ENCODE measurements at places on chromosomes 6 and 20.

GRCh38 chr20:61520893-61521460 is 268.9 kb downstream of the CDH4 start:
- no peak for DNase-seq

GRCh38 chr6:129943637-129944271 is 74.6 kb upstream of the L3MBTL3 start:
- no peak for DNase-seq

DNA sequence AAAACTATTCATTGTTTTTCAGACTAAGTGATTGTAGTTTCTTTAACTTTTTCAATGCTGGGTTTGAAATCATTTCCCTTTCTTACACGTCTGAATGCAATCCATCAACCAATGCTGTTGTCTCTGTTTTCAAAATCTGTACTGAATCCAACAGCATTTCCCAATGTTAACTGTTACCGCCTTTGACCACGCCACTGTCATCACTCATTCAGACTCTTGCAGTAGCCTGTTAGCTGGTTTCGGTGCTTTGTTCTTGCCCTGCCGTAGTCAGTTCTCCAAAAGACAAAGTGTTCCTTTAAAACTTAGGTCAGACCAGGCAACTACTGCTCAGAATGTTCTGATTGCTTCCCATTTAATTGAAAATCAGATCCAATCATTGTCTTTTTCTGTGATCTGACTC is 131.3 kb downstream of the PLCB4 start:
- no peak for DNase-seq

- no peak for DNase-seq
These were observed 38.9 kb upstream of the SLC4A11 start for GRCh38 chr20:3277686-3278465.

GRCh38 chr6:148996815-148997214 is 250.0 kb downstream of the UST start:
- DNase-seq = no peak

GRCh38 chr6:56868687-56869086 is 86.2 kb upstream of the BEND6 start:
- no peak for DNase-seq

DNA sequence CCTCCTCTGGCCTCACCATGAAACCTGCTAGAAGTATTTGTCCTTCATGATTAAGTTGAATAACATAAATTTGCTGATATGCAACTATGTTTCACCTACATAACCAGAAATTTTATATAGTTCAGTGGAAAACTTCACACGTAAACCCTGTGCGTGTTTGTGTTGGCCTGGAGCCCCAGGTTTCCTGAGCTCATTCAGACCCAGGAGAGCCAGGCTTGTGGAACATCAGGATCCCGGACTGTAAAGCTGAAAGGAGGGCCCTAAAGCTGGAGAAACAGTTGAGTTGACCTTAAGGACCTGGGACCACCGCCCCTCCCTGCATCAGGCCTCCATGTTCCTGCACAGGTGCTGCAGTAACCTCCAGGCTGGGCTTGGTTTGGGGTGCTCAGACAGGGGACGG is 3.1 kb upstream of the SPATS1 start:
- no peak for DNase-seq

DNA sequence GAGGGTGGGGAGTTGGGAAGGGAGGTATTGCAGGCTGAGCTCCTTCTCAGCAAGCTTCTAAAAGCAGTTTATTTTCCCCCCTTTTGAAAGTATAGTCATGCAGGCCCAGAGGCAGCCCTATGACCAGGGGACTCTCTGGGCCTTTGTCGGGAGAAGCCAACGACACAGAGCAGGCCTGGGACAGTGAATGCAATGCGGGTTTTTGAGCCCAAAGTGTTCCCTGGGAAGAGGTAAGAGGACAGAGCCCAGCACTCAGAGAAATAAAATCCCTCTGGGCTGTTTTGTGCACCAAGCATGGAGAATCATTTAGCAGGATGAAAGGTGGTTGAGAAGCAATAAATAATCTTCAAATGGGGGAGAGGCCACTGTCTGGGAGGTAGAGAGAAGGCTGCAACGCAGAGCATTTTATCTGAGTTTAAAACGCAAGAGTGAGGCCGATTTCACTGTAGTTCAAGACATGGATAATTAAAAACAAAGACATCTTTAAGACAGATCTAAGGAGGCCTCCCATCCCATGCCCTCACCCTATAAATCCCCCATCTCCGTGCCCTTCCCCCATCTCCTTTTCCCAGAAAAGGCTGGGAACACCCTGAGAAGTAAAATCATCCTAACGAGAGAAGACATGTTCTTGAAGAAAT is 237.5 kb downstream of the CDC5L start:
- DNase-seq = no peak

- DNase-seq = no peak
These were observed 1361.8 kb upstream of the CITED2 start for GRCh38 chr6:140736231-140736630.

GRCh38 chr20:37804584-37805566 is 98.1 kb upstream of the VSTM2L start:
- DNase-seq = no peak

- DNase-seq = no peak
These were observed 84.2 kb downstream of the CEBPB start for GRCh38 chr20:50274570-50275430.

DNA sequence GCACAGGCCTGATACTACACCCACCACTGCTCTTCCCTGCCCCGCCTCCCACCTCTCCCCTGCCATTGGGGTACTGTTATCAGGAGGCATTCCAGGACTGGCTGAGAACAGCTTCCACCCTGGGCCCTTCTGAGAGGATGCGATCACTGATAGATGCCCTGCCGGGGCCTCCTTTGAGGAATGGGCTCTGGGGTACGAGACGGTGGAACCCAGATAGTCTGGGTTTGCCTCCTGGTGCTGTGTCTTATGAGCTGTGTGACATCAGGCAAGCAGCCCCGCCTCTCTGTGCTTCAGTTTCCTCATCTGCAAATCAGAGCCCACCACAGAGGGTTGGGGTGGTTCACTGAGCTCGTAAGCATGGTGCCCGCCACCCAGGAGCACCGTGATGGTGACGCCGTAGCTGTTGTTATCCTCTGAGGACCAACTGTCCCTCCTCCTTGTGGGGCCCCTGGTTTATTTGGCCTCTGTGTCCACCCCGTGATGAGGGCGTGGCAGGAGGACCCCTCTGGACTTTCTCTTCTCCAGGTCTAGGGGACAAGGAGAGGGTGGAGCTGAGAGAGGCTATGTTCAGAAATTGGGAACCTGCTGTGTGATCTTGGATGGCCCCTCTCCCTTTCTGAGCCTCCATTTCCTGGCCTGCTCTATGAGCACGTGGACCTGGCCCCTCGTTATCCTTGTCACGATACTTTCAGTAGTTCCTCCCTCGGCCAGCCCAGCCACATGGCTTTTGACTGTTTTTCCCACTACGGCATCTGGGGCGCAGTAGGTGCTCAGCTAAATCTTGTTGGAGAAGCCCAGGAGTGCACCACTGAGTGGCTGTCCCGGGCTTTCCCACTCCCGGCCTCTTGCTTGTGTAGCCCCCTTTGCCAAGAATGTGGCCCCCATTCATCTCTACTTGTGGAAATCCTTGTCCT is 18.3 kb downstream of the SRC start:
- DNase-seq = peak; percentile 2

GRCh38 chr6:170045981-170046667 is 244.8 kb downstream of the DLL1 start:
- no peak for DNase-seq

- no peak for DNase-seq
These were observed 11.6 kb downstream of the MAFB start for GRCh38 chr20:40677343-40677924.

DNA sequence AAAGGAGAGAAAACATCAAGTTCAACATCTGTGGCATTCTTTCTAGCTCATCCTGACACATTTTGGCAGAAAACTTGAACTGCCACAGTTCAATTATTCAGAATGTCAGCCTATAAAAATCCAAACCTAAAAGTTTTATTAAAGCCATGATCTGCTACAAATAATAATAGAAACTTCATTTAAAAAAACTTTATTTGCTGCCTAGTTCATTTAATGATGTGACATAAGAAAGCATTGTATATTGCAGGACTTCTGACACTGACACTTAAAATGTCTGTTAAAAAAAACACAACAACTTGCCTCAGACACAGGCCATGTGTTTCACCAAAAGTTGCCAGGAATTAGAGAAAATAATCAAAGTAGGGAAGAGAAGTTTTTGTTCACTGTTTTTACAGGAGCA is 88.3 kb upstream of the HTR1E start:
- no peak for DNase-seq

DNA sequence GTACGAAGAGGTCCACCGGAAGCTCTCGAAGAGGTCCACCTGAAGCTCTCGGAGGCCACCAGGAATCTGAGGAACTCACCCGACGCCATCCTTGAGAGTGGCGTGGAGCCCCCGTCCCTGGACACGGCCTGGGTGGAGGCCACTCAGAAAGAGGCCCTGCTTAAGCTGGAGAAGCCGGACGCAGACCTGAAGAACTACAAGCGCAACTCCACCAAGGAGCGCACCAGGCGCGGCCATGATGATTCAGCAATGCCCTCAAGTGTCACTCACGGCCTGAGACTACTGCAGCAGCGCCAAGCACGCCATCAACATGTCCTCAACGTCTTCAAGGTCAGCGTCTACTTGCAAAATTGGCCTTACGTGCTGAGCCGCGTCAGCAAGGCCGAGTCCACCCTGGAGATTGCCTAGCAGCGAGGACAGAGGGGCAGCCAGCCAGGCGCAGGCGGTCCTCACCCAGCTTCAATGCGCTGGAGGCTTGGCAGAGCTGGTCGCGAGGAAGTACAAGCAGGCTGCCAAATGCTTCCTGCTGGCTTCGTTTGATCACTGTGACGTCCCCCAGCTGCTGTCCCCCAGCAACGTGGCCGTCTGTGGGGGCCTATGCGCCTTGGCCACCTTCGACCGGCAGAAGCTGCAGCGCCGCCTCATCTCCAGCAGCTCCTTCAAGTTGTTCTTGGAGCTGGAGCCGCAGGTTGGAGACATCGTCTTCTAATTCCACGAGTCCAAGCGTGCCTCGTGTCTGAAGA is 7.7 kb upstream of the GJA10 start:
- DNase-seq = no peak

GRCh38 chr6:107342144-107342543 is 117.2 kb downstream of the PDSS2 start:
- DNase-seq = no peak
